ENCODE measurements at places on chromosomes 12 and 14.

- DNase-seq: no peak
Observed at GRCh38 chr12:113201187-113202177, 16.0 kb downstream of the RITA1 start.

DNA sequence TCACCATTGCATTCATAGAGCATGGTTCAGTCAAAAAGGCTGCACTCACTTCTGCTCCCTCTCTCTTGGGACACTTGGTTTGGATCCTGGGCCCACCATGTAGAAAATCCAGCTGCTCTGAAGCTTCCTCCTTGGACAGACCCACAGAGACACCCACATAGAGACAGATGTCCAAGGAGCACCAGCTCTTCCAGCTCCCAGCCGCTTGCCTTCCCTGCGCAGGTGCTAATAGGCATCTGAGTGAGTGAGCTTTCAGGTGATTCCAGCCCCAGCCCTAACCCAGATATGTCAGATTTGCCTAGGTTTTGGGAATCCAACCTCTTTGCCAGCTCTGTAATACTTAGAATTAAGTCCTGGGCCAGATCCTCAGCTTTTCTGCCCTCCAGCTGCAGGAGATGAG lies 38.6 kb downstream of the DLK1 start:
- no peak for DNase-seq

DNA sequence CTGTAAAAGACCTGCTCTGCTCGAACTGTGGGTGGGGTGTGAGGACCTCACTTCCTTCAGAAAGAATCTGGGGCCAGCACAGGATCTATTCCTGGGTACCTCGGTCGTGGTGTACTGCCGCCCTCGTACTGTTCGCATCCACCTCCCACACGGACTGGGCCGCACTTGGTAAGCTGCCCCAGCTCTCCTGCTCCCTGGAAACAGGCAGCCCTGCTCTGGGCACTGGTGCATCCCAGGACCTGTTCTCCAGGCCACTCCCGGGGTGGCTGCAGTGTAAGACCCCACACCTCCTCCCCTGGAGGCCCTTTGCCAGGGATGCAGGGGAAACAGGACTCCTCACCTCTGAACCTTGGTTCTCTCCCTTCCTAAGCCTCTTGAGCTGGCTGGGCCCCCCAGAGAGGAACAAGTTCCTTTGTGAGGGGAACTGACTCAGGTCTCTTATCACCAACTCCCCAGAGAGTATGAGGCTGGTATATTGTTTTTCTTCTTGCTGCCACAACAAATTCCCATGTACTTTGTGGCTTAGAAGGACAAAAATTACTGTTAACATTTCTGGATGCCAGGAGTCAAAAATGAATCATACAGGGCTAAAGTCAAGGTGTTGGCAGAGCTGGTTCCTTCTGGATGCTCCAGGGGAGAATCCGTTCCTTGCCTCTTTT lies 276.5 kb downstream of the NUAK1 start:
- no peak for DNase-seq

DNA sequence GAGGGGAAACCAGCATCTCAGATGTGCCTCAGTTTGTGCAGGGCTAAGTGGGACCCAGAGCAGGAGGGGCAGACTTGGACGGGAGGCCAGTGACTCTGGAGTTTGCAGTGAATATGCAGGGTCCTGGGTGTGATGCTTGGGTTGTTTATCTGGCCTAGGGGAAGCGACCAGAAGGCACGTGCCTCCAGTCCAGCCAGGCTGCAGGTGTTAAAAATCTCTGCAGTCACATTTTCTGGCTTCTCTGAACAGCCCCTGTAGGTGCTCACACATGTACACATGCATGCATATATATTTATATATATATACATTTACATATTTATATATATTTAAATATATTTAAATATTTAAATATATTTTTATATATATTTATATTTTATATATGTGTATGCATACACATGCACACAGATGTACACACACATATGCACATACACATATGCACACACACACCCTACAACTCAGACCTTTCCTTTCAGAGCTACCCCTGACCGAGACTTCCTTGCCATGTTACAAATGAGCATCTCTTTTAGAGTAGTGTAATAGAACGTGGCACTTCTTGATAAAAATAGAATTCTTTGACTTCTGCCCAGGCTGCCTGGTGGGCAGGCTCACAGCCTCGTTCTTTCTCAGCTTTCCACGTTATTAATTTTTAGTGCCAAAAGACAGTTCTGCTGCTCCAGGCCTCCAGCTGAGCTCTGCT lies 26.8 kb upstream of the TCL1B start:
- no peak for DNase-seq

DNA sequence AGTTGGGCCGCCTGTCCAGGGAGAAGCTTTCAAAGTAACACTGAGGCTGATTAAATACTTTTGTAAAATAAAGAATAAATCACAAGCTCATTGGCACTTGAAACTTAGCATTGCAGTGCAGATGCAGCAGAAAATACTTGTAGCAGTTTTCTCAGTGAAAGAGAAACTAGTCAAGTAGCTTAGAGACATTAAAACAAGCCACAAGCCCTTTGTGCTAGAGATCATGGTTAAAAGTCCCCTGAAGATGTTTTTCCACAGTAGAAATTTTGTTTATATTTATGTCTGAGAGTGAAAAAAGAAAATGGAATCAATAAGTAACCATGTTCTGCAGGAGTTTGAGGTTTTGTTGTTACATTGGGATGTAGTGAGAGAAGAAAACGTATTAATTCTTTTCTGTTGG lies 5.9 kb downstream of the PSEN1 start:
- DNase-seq: no peak

GRCh38 chr14:22973217-22974032 lies 8.9 kb downstream of the AJUBA start:
- DNase-seq: no peak

DNA sequence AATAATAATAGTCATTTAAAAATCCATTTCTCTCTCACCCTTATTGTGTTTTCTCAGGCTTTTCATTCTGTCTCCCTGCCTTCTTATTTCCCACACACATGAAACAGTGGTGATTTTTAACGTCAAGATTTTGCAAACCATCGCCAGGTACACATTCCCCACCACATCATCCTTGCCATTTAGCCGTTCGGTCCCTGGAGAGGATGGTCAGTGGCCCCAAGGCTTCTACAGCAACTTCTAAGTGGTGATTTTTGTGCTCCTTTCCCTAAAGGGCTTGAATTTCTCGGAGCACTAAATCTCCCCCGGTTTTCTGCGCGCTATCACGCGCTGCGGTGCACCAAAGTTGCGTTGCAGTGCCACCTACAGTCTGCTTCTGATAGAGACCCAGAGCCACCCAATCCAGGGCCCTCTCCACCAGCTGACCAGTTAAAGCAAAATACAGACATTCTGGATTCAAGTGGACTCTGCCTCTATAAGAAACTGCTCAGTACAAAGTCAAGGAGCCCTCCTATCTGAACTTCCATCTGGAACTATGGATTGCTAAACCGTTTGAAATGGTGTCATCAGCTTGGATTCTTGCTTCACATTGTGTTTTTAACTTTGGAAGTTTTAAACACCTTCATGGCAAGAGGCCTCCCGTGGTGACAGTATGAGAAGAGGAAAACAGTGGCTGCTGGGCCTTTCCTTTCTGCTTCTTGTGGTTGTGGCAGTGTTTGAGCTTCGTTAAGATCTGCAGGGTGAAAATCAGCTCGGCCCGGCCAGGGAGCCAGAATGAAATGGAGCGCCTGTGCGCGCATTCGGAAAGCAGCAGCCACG lies 234.0 kb downstream of the SPTSSA start:
- peak; percentile 1 for DNase-seq

GRCh38 chr12:52909331-52909730 lies 4.5 kb upstream of the KRT8 start:
- DNase-seq: no peak

- no peak for DNase-seq
Observed at GRCh38 chr12:109503611-109504010, 26.2 kb downstream of the UBE3B start.

- DNase-seq: no peak
Observed at GRCh38 chr12:6316921-6317692, 6.6 kb downstream of the PLEKHG6 start.

- DNase-seq: no peak
Observed at GRCh38 chr12:3047961-3048360, 29.2 kb upstream of the TSPAN9 start.

- no peak for DNase-seq
Observed at GRCh38 chr14:39592116-39592789, 160.0 kb upstream of the FBXO33 start.

- DNase-seq: no peak
Observed at GRCh38 chr14:91158091-91158790, 44.4 kb downstream of the DGLUCY start.

GRCh38 chr12:3325736-3326135 lies 165.3 kb upstream of the PRMT8 start:
- no peak for DNase-seq

DNA sequence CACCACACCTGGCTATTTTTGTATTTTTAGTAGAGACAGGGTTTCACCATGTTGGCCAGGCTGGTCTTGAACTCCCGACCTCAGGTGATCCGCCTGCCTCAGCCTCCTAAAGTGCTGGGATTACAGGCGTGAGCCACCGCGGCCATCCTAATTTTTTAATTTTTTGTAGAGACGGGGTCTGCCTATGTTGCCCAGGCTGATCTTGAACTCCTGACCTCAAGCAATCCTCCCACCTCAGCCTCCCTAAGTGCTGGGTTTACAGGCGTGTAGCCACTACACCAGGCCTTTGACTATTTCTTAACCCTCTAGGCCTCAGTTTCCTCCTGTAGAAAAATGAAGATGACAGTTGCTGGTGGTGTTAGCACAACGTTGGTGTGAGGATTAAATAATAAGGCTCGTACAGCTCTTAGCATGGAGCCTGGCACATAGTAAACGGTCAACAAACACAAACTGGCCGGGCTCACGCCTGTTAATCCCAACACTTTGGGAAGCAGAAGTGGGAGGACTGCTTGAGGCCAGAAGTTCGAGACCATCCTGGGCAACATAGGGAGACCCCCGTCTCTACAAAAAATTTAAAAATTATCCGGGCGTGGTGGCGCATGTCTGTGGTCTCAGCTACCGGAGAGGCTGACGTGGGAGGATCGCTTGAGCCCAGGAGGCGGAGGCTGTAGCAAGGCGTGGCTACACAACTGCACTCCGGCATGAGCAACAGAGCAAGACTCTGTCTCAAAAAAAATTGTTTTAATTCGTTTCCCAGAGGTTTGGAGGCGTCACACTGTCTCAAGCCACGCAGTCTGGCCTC lies 979 bp downstream of the DDX54 start:
- DNase-seq: no peak

Measured in activated CD8-positive, alpha-beta memory T cell treated with anti-CD3 and anti-CD28 coated beads for 1 hour (primary cell).